CD4-positive, alpha-beta T cell treated with Interleukin-15 for 1 hour (primary cell): ENCODE measurements at places on chromosomes 16 and 17.

DNA sequence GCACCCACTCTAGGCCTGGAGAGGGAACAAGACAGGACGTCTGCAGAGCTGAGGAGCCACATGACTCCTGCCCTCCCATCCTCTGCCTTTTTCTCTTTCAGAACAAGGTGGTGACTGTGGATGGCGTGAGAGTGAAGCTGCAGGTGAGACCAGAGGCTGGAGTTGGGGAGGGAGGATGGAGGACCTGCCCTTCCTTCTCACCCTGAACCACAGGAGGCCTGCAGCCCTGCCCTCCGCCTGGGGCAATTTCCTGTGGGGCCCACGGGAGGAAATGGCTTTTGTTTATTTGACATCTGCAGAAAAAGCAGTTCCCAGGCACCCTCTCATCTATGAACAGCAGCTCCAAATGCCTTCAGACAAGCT, 5.1 kb downstream of the RAB37 start:
- peak; percentile 55 for DNase-seq

GRCh38 chr17:64398320-64398719, 7.7 kb upstream of the PECAM1 start:
- no peak for DNase-seq

GRCh38 chr16:86244936-86245335, 265.4 kb upstream of the FOXF1 start:
- DNase-seq: no peak

DNA sequence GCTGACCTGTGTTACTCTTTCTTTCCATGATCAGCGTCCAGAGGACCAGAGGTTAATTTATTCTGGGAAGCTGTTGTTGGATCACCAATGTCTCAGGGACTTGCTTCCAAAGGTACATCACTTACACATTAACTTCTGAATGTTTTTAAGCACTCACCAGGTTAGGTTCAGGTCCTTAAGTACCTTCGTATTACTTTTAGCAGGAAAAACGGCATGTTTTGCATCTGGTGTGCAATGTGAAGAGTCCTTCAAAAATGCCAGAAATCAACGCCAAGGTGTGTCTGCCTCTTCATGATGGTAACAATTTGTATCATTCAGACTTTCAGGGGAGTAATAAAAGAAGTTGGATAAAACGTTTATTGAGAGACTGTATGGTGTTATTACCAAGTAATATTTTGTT, 3.3 kb downstream of the HERPUD1 start:
- DNase-seq: no peak

DNA sequence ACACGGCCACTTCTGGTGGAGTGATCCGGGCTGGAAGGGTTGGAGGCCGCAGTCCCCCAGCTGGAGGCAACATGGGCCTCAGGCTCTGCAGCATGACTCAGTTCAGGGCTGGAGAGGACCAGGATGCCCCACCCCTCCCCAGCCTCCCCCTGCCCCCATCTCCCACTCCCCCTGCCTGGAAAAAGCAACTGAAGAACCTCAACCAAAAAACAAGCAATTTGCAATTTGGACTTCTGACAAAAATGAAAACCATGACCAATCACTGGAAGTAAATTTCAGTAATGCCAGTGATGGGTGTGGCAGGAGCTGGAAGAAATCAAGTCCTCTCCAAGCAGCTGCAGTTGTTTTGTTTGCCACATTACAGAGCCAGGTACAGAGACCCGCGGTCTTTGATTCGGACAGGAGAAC, 6.6 kb upstream of the MIF4GD start:
- no peak for DNase-seq

- peak; percentile 47 for DNase-seq
Observed at GRCh38 chr17:31068291-31068690, 26.5 kb upstream of the NF1 start.

- DNase-seq: no peak
Observed at GRCh38 chr17:78305801-78306200, 54.1 kb downstream of the SOCS3 start.

GRCh38 chr16:54102888-54103866, 183.4 kb downstream of the IRX3 start:
- no peak for DNase-seq

GRCh38 chr17:21296097-21297025, 11.8 kb downstream of the MAP2K3 start:
- no peak for DNase-seq

DNA sequence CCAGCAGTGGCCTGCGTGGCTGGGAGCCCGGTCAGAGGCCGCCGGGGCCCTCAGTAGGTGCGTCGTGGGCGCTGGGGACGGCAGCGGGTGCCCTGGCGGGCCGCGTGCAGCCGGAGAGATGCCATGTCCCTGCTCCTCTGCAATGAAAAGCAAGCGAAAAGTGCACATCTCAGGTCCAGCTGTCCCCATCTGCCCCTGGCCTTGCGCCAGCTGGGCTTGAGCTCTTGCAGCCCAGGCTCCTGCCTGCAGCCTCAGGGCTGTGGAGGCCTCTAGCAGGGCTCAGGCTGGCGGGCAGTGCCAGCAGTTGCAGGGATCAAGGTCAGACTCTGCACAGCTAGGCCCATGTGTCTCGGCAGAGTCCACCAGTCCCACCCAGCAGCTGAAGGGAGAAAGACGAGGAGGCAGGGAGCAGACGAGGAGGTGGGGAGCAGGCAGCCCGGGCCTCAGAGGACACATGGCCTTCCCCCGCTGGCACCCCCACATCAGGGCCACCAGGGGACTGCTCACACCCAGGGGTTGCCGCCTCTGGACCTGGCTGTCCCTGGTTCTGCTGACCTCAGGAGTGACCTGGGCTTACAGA, 11.2 kb downstream of the SLC16A3 start:
- no peak for DNase-seq

DNA sequence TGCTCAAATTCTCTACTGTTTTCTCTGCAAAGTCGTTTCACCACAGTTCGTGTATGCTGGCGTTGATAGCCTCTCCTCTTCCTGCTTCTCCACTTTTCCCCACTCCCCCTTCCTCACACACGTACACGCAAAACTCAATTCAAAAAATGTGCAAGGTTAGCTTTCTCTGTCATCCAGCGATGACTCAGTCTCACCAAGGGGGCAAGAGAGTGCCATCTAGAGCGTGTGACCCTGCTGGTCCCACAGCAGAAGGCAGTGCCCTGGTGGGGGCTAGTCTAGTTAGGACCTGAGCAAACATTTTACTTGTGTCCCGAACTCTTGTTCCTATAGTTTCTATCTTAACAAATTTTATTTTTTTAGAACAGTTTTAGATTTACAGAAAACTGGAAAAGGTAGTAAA, 121.2 kb upstream of the CHMP6 start:
- DNase-seq: no peak

DNA sequence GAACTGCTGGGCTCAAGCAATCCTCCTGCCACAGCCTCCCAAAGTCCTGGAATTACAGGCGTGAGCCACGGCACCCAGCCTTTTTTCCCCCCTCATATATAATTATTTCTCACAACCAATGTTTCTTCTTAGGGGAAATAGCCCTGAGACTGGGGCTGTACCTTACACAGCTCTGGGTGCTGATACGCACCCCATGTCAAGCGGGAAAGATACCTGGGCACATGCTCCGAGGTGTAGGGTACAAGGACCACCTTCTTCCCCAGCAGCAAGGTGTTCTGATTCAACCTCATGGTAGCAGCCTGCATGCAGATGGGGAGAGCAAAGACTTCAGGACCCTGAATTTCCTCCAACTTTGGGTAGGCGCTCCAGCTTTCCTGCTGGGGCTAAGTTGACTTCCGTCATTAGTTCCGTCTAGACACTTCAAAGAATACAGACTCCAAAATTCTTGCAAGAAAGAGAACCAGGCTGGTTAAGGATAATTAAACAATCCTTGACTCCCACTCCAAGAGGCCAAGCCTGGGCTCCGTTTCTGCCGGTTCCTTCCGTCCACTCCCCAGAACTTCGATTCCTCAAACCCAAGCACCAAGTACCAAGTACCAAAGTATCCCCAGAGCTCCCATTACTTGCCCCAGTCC, 619 bp downstream of the NAT9 start:
- no peak for DNase-seq

DNA sequence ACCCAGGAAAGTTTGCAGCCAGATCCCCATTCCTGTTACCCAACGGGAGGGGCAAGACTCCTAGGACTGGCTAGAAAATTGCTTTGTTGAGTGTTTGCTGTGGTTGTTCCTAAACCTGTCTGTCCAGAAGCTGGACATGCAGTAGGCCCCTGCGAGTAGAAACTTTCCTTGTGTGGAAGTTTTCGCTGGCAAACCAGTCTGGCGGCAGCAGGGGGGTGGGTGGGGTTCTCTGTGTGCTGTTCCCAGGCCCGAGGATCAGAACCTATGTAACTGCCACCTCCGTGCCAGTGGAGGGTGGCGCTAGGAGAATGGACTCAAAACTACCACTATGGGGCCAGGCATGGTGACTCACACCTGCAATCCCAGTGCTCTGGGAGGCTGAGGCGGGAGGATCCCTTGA, 9.2 kb downstream of the SGSM2 start:
- DNase-seq: no peak

DNA sequence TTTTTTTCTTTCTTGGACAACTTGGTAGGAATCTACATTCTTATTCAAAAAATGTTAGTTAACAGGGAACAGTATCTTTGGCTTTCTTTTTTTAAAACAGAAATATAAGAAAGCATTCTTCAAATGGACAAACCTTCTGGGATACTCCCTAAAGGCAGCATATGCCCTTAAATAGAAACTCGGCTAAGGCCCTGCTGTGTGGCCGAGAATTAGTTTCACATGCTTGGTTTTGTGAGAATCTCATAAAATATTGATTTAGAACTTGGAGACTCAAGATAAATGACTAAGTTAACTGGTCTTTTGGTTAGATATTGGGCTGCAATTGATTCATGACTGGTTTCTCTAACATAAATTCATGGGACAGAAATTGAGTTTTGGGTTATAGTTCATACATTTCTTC, 359.9 kb upstream of the XYLT1 start:
- DNase-seq: no peak

DNA sequence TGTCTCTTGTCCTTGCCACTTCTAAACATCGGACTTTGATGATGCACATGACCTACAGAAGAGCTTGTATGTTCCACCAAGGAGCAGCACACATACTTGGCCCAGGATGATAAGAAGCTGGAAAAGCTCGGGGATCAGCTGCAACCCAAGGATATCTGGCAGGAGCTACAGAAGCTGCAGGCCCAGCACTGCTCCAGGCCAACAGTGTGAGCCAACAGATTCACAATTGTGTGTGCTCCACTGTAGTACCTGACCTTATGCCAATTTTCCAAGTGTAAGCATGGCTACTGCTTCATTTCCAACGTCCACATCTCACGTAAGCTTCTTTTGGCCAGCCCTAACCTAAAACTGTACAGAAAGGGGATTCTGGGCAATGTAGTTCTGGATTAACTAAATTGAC, 83.4 kb downstream of the COX10 start:
- DNase-seq: no peak

GRCh38 chr16:7501868-7502267, 169.2 kb downstream of the RBFOX1 start:
- no peak for DNase-seq

DNA sequence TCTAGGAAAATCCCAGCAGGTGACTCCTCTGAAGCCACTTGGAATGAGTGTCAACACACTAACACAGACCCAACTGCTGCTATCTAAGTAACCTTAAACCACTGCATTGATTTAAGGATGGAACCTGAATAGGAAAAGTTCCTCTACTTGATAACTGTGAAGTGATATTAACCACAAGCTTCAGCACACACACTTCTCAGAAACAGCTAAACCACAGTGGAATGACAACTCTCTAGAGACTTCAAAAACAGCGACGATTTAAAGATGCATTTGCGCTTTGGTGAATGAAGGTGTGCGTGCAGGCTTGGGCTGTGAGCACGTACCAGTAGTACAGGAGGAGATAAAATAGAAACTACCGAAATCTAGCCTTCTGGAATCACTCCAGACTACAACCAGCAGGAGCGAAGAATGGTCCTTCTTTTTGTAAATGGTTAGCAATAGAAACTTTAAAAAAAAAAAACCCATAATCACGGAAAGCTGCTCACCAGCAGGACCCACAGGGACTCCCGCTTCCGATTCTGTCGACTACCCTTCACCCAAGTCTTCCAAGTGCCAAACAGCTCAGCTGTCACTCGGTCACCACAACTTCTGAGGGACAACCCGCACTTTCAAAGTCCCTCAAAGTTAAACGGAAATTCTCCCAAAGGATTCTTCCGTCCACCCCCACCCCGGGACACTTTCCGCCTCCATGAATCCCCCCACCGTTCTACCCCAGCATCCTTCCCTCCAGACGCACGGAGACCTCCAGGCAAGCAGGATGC, 137.7 kb upstream of the CORO6 start:
- DNase-seq: peak; percentile 69

GRCh38 chr17:69269131-69269998, 40.7 kb upstream of the ABCA10 start:
- DNase-seq: no peak

DNA sequence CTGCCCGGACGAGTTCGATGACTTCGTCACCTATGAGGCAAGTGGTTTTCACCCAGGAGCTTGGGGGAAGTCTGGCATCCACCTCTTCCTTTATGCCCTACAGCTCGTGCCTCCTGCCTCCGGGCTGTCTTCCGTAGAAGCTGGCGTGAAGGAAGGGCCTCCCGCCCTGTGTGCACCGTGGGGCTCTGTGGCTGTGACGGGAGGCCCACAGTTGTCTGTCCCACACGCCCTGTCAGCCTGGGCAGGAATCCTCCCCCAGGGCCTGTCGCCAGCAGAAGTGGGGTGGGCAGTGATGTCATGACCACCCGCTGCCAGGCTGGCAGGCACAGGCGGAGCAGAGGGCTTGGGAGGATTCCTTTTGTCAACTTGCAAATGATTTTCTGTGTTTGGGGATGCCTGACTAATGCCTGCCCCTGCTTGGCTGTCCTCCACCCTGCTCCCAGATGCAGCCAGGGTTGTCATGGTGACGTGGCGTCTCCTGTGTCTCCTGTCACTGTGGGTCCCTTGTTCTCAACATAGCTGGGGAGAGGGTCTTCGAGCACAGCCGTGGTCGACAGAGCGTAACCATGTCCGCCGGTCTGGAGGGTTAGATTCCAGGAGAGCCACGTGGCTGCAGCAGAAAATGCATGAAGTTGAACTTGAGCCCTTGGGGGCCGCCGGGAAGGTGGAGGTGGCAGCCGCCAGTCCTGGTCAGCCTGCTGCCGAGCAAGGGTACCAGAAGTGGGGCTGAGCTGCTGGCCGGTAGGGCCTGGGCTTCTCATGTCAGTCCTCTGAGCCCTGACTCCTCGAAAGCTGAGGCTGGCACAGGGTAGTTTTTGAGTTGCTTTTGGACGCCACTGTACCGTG, 46.1 kb downstream of the RAB11FIP3 start:
- no peak for DNase-seq

DNA sequence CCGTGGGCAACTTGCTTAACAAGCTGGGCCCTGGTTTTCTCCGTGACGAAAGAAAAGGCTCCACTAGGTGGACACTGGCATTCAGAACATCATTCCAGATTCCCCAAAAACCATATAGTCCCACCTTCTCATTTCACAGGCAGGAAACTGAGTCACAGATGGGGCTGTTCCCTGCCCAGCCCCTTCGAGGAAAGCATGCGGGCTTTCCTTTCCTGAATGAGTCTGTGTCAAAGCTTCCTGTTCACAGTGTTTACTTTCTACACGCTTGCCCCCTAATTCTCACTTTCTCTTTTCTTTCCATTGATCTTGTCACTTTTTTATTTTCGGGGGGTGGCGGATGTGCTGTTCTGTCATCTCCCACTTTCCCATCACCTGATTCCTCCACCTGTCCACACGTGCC, 10.3 kb upstream of the LGALS9 start:
- DNase-seq: no peak
